OCI-LY7 (cell line): ENCODE measurements at places on chromosomes 6 and 20.

GRCh38 chr20:8175741-8176675, 43.9 kb downstream of the PLCB1 start:
- DNase-seq = no peak

DNA sequence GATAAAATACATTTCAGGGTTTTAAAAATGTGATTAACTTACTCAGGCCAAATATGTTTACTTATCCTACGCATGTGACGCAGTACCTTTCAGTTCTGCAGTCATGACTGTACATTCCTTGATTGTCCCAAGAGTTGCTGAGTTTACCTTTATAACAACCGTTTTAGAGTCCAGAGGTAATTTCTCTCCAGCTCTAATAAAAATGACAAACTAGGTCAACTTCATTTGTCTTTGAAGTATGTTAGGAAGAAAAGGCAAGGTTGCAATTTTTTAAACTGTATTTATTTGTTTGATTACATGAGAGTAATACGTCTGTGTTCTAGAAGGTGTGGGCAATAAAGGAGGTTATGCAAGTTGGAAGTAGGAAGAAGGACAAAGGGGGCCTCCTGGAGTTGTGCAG, 38.6 kb upstream of the UBR2 start:
- no peak for DNase-seq

DNA sequence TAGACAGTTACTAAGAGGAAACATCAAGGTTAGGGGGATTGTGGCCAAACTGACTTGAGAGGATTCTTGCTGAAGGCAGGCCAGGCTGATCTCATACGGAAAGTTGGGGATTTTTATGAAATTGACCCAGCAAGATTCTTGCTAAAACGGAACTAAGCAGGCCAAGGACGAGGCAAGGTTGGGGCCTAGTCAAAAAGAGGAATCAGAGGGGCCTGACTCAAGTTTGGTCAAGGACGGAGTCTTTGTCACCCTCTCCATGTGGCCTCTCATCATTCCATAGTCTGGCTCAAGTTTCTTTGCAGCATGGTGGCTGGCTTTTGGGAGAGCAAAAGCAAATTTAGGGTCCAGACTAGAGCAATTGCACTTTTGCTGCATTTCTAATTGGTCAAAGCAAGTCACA, 7.9 kb upstream of the HECA start:
- no peak for DNase-seq

DNA sequence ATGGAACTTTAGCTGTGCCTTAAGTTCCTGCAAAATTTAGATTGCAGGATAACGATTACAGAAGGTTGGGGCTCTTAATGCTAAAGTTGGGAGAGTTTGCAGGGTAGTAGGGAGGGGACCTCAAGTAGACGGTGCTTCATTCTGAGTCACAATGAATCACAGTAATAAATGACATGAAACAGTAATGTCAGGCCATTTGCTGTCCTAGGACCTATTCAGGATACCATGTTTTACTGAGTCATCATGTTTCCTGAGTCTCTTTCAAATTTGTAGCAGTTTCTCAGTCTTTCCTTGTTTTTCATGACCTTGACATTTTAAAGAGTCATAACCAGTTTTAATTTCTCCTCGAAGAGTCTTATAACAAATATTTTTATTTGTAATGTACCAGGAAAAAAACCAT, 406.9 kb upstream of the MAP3K7 start:
- DNase-seq = no peak

- no peak for DNase-seq
These were observed 71.5 kb upstream of the ATXN1 start for GRCh38 chr6:16832721-16833120.

GRCh38 chr6:166556863-166557322, 29.6 kb downstream of the RAMACL start:
- DNase-seq = no peak

GRCh38 chr6:33875696-33876095, 71.9 kb upstream of the MLN start:
- no peak for DNase-seq
